ENCODE measurements at places on chromosomes 1 and 21. TPM values are rescaled to one million over a fixed set of nuclear protein-coding genes. Genes with fewer than 3 reads are reported as not detected.

Gene TEDDM1
- total RNA-seq: not detected

Gene NMNAT2
- total RNA-seq: 73.2 TPM

Gene HAPLN2
- 1.3 TPM for total RNA-seq

Gene FCRLB
- total RNA-seq: 1.9 TPM

Gene CRNN
- not detected for total RNA-seq

Gene TAS1R1
- not detected for total RNA-seq

Gene HMCN1
- 3.4 TPM for total RNA-seq

Gene SEC16B
- total RNA-seq: 1.3 TPM
